Activated CD8-positive, alpha-beta memory T cell treated with anti-CD3 and anti-CD28 coated beads for 24 hours (primary cell): ENCODE measurements at places on chromosomes 12 and 14.

DNA sequence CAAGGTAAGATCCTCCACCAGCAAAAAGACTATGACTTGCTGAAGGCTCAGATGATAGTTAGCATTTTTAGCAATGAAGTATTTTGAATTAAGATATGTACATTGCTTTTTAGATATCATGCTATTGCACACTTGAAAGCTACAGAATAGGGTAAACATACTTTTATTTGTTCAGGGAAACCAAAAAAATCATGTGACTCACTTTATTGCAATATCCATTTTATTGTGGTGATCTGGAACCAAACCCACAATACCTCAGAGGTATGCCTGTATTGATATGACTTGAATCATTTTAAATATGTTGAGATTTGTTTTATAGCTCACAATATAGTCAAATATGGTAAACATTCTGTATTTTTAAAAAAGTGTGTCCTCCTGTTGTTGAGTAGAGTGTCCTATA lies 96.1 kb downstream of the DIO3 start:
- no peak for DNase-seq

- DNase-seq: no peak
Measured at GRCh38 chr14:27836386-27836785, 930.2 kb upstream of the FOXG1 start.

GRCh38 chr12:43291516-43291915 lies 260.5 kb downstream of the ADAMTS20 start:
- DNase-seq: no peak

DNA sequence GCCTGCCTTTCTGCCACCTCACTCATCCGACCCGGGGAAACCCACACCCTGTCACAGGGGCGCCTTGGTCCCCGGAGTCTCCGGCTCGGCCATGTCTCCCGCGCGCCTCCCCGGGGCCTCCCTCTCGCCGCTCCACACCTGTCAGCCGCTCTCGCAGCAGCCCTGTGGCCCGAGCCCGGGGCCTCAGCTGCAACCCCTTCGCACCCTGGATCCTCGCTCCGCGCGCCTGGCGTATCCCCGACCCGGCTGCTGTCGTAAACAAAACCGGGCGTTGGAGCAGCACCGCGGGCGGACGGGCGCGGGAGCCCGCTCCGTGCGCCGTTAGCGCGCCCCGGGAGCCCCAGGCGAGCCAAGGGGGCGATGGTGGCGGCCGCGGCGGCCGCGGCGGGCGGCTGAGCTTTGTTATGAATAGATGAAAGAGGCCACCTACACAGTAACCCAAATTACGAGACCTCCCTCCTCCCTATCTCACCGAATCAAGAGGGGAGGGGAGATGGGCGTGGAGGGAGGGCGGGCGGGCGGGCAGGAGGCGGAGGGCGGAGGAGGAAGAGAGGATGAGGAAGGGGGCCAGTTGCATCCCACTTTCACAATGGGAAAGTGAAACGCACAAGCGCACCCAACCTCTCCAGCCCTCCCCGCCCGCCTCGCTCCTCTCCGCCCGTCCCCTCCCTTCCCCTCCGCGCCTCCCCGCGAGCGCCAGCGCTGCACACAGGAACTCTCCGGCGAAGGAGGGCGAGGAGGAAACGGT lies at the start of gene PLXNC1:
PLXNC1 (plus strand) TSS at position 587 of the 748 bp plus-strand sequence. CDS start 395 bp downstream, outside the sequence.
- DNase-seq: peak; percentile 86

- no peak for DNase-seq
Measured at GRCh38 chr12:125593269-125593668, 528.0 kb downstream of the AACS start.

DNA sequence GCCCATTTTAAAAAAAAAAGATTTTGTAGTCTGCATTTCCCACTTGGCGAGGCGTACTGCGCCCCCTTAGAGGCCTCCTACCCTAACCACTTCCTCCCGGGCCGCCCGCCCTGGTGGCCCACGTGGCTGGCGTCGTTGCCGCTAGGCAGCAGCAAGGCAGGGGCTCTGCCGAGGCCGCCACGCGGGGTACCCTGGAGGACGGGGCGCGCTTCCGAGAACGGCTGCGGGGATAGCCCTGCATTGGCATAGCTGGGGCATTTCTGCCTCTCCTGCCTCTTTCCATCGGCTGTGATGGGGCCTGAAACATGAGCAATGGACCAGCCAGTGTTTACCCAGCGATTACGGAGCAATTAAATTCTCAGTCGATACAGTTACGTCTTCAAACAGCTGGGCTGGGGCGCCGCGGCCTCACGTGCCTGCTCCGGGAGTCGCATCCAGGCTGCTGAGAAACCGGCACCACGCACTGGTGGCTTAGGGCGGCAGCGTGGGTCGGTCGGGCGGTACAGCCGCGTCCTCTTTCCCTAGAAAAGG lies 38.0 kb downstream of the IQSEC3 start:
- DNase-seq: peak; percentile 60

GRCh38 chr14:74704656-74705055 lies 8.2 kb downstream of the AREL1 start:
- DNase-seq: no peak

DNA sequence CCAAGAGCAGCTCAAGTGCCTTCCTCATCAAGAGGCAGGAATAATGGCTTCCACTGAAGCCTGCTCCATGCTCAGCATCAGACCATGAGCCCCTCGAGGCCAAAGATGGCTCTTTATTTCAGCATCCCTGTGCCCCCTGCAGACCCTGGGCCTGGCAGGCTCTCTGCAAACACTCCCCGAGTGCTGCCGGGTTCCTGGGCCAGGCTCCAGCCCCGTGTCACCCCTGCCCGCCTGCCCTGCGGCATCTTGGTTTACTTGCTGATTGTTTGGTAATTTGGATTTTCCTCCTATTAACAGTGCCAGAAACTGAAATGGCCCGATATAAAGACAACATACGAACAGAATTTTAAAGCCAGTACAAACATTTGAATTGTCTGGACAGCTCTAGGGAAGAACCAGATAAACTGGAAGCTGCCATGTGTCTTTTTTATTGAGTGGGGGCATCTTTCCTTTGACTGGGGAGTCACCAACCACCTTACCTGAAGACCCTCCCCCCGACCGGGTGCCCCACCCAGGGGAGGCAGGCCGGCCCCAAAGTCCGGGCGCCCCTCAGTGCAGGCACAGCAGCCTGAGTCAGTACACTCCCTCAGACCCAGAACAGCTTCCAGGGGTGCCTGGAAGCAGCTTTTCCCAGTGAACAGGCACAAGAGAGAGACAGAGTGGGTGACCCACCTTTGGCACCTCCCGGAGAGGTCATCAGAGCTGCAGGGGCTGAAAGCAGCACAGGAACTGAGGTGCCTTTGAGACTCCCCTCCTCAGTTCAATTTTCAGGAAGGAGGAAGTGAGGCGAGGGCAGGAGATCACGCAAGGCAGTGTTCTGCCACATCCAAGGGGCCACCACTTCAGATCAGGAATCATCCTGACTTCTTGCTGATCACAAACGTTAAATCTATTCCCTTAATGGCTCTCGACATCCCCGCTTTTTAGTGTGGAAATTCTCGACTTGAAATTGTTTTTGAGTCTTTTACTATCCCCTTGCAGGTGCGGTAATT lies 30.6 kb downstream of the ITPK1 start:
- no peak for DNase-seq

GRCh38 chr12:12353807-12354206 lies 3.1 kb upstream of the BORCS5 start:
- no peak for DNase-seq

DNA sequence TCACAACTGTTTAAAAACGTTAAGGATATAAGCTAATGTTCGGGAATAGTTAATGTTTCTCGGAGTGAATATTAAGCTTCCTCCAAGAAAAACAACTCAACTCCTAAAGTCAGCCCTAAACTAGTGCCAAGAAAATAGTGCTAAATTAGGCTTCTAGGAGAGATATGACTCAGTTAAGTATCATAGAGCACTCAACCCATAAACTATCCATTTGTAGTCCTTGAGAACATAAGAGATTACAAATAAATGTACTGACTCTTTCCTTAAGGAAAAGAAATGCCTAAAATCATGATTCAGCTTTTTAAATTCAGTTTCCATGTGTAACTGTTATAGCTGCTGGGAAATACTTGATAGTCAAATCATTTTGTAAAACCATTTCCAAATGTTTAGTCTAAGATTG lies 117.1 kb downstream of the HMGA2 start:
- DNase-seq: no peak

- no peak for DNase-seq
Measured at GRCh38 chr12:109642506-109643132, 69.0 kb downstream of the MVK start.

DNA sequence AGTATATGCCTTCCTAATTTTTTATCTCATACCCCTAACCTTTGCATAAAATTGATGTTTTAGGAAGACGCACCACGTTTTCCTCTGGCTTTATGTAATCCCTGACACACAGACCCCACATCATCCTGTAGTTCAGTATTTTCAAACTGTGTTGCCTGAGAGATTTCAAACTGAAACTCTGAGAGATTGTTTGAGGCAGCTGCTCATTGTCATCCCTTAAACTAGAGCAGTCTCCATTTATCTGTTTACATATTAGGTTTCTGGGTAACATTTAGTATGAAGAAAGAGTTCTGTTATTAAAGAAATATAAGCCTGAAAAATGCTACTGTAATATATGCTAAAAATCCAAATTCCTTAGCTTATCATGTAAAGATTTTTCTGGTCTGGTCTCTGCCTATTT lies 24.3 kb downstream of the MNAT1 start:
- no peak for DNase-seq

GRCh38 chr12:102891756-102892155 lies 25.3 kb downstream of the PAH start:
- no peak for DNase-seq
